Stimulated activated CD4-positive, alpha-beta T cell treated with anti-CD3 and anti-CD28 coated beads, TNF-alpha, amount 100 ng/mL, for 48 hours (primary cell): ENCODE measurements at places on chromosomes 2 and 18.

DNA sequence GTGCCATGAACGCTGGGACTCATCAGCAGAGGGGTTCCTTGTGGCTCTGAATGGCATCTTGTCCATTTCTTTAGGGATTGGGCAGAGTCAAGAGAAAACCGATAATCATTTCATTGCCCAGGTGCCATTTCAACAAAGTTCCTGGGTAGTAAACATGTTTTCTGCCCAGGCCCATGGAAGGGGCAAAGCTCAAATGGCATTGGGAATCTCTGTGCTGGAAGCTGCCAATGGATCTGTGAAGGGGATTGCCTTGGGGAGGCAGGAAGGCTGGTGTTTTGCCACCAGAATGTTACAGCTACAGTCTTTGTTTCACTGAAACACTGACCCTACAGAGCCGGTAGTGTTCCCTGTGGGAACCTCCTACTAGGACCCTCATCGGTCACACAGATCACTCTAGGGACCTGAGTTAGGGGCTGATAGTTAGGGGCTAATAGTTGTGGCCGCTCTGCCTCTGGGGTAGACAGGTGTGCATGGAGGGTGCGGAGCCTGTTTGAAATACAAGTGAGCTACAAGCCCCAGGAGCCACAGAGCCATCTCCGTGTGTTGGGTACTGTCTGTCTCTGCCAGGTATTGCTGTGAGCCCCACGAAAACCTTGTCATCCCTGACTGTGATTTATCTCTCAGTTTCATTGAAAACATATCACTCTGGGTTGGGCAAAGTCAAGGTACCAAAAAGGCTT lies 224.4 kb upstream of the COPS8 start:
- no peak for DNase-seq

DNA sequence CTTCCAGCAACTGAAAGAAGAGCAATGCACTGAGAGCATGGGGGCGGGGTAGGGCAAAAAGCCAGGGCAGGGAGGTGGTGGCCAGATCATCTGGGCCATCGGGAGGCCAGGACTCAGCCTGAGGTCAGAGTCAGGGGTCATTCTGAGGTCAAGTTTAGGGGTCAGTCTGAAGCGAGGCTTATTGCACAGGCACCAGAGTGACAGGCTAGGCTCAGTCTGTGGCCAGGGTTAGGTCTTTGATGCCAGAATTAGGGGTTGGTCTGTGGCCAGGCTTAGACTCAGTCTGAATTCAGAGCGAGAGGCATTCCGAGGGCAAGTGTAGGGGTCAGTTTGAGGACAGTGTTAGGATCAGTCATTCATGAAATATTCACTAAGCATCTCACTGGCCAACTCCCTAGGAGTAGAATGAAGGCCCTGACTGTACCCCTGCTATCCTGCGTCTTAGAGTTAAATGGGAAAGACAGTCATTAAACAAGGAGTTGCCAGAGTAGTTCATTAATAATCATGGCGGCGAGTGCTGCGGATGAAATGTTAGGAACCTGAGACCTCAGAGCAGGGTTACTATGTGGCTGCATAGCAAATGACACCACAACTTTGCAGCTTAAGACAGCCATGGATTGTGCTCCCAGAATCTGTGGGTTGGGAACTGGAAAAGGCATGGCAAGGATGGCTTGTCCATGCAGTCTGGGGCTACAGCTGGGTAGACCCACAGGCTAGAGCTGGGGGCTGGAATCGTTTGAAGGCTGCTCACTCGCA lies 198.7 kb downstream of the CYP26B1 start:
- DNase-seq, result no peak

- no peak for DNase-seq
These were observed 97.4 kb downstream of the RHOB start for GRCh38 chr2:20544153-20544747.

- DNase-seq, result no peak
These were observed 143.6 kb downstream of the COL4A4 start for GRCh38 chr2:227020416-227020815.

DNA sequence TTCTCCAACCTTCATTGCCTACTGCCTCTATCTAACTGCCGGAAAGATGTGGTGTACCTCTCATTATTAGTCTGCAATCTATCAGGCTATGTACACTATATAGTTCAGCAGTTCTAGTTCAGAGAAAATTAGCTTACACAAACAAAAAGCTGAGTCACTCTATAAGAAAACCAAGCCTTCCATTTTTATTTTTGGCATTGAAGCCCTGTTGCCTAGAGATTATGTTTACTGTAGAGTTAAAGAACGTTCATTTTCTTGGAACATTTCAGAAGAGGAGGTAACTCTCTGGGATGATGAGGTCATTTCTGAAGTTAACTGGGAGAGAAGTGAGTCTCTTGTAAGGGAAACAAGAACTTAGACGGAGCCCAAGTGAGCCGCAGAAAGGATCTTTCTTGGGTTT lies 133.5 kb downstream of the FAM124B start:
- DNase-seq, result no peak

DNA sequence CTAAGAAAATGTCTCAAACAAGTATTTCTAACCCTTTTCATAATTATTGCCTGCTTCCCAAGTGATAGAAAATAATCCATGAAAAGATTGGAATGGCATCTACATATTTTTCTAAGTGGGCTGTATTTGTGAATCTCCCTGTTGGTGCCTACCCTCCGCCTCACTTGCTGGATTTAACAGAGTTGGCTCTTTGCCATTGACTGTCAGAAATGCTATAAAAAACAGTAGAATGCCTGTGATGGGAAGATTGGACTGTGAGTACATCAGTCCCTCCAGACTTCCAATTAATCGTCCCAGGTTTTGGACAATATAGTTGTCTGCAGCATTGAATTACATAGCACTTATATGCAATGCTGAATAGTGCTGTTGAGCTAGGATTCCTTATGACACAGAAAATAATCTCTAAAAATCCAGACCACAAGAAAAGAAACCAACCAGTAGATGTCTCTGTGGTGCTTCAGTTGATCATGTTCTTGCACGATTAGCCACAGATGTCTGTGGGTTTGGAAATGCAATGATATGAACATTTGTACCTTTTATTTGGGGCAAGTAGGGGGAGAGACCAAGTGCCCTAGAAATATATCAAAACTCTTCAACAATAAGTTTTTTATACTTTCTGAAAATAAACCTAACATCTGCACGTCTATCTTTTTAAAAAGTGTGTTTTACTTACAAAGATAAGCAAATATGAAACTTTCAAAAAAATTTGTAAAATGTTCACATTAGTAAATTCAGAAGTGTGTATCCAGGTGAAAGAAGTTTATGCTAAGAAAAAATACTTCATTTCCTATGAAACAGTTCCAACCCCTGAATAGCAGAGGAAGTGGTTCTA lies 88.5 kb downstream of the DYNAP start:
- no peak for DNase-seq

DNA sequence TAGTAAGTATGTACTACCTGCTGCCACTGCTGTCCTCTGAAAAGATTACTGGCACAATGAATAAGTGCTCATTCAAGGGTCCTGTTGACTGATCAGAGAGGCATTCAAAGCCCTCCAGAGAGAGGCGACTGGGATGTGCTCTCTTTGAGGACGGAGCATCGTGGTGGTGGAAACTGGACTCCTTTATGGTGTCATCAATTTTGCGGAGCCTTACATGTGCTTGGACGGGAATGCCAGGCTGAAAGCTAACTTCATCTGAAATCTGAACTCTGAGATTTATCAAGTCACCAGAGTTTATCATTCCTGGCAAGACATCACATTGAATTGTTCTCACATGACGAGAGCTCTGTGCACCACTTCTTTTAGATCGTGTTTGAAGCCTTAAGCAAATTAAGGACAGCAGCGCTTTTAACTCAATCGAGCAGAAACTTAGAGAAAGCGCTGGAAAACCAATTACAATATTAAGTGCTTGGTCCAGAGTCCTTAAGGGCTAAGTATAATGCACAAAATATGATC lies 138.3 kb downstream of the NCK2 start:
- DNase-seq, result no peak

GRCh38 chr18:69647702-69648101 lies 247.0 kb downstream of the DOK6 start:
- DNase-seq, result no peak

GRCh38 chr2:221389904-221390303 lies 182.2 kb downstream of the EPHA4 start:
- no peak for DNase-seq

GRCh38 chr2:33707312-33707711 lies 108.2 kb upstream of the FAM98A start:
- no peak for DNase-seq

DNA sequence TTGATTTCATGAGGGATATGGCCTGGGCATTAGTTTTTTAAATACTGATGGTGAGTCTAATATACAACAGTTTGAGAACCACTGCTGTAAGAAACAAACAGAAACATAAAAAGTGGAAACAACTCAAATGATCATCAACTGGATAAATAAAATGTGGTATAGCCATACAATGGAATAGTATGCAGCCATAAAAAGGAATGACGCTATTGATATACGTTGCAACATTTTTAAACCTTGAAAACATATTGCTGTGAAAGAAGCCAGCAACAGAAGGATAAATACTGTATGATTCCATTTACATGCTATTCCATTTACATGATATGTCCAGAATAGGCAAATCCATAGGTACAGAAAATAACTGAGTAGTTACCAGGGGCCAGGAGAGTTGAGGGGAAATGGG lies 6.5 kb downstream of the NFE2L2 start:
- no peak for DNase-seq

DNA sequence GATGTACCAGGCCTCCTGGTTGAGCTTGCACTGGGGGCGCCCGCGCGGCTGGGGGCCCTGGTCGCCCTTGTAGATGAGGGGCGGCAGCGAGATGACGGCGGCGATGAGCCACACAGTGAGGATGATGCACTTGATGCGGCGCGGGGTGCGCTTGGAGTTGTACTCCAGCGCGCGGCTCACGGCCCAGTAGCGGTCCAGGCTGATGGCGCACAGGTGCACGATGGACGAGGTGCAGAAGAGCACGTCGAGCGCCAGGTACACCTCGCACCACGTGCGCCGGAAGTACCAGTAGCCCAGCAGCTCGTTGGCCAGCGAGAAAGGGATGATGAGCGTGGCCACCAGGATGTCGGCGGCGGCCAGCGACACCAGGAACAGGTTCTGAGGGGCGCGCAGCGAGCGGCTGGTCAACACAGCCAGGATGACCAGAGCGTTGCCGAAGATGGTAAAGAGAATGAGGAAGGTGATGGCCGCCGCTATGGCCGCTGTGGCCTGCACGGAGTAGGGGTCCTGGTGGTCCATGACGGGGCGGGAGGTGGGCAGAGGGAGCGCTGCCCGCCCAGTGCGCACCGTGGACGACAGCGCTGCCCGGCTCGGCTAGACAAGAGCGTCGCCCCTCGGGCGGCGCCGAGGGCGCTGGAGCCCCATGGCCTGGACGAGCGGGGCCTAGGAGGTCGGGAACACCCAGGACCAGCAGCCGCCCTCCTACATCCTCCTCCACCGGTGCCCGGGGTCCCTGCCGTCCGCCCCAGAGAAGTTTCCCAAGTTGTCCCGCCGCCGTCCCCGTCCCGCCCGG lies 544 bp downstream of the ADRA2B start:
- no peak for DNase-seq

GRCh38 chr18:61755555-61755954 lies 137.3 kb downstream of the RNF152 start:
- DNase-seq, result no peak

DNA sequence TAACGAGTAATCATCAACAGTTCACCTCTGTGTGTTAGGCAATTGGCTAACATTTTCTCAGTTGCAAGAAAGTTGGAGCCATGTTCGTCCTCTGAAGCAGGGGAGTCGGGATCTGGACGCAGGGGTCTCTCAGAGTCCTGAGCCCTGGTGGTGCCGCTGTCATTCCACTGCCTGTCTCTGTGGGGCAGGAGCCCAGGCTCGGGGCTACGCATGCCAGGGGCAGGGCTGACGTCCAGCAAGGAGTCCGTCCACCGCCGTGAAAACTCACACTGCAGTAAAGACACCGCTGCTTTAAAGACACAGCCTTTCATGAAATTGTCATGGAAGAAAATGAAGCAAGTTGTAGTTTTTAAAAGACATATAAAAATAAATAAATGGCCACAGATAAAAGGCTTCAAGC lies 571.1 kb upstream of the SOX11 start:
- DNase-seq, result no peak

DNA sequence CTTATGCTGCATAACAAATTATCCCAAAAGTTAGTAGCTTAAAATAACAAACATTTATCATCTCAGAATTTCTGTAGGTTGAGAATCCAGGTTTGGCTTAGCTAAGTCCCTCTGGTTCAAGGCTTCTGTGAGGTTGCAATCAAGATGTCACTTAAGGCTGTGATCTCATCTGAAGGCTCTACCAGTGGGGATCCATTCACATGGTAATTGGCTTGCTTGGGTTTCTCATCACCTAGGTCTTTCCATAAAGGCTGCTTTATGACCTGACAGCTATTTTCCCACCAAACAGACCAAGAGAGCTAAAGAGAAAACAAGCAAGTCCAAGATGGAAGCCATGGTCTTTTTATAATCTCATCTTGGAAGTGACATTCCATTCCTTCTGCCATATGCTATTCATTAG lies 137.3 kb downstream of the DTNA start:
- no peak for DNase-seq

- no peak for DNase-seq
These were observed 14.6 kb downstream of the PAIP2B start for GRCh38 chr2:71212336-71212735.

DNA sequence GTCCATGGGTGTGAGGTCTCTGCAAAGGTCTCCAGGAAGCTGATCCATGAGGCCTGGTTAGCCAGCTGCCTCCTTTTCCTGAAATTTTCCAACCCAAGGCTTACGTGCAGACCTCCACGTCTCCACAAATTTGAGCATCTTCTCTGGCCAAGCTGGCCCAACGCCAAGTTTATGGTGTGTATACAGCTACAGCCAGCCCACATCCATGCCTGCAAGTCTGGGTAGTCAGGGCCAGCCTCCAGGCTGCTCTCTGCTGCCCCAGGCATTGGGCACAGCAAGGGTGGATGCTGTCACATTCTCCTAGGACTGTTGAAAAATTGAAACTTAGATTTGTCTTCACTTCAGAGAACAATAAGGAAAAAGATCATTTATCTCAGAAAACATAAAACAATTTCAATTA lies 525.5 kb upstream of the CHAC2 start:
- no peak for DNase-seq

- no peak for DNase-seq
These were observed 15.6 kb upstream of the RMND5A start for GRCh38 chr2:86704459-86704971.

- no peak for DNase-seq
These were observed 63.4 kb downstream of the NFATC1 start for GRCh38 chr18:79458917-79459803.

DNA sequence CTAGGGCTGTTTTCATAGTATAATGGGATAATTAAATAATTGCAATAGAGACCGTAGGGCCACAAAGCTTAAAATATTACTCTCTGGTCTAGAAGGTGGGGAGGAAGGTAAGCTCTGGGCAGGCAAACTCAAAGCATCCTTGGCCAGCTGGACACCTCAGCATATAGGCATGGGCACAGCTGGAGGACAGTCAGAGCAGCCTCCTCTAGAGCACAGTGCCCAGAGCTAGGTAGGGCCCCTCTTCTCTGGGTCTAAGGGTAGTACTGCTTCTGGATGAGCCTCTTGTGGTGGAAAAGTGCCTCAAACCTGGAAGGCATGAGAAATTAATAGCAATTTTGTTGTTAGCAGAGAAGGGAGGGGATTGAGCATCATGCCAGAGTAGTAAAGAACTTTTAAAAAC lies 291.3 kb upstream of the FBXO11 start:
- no peak for DNase-seq
